Smooth muscle cell of the coronary artery (primary cell): ENCODE measurements at places on chromosomes 12 and 14. TPM values are rescaled to one million over a fixed set of nuclear protein-coding genes. Genes with fewer than 3 reads are reported as not detected.

CCDC197 gene
- total RNA-seq = not detected in 2 replicates

DYNC1H1 gene
- 409 and 784 TPM in 2 replicates for total RNA-seq

BDKRB2 gene
- total RNA-seq = 0.08 and 61.8 TPM in 2 replicates

PROX2 gene
- not detected in 2 replicates for total RNA-seq

BRI3BP gene
- 2.1 and 3.0 TPM in 2 replicates for total RNA-seq

PKP2 gene
- 0.35 and 2.3 TPM in 2 replicates for total RNA-seq

PTCSC3 gene
- total RNA-seq = not detected in 2 replicates

GPR135 gene
- 0.82 and 2.6 TPM in 2 replicates for total RNA-seq

ST8SIA1 gene
- 0.30 and 5.6 TPM in 2 replicates for total RNA-seq

BIN2 gene
- total RNA-seq = not detected in 2 replicates

GLT8D2 gene
- 11.9 and 46.4 TPM in 2 replicates for total RNA-seq

CCDC88C gene
- total RNA-seq = 0.70 and 0.75 TPM in 2 replicates

ZFYVE26 gene
- total RNA-seq = 9.4 and 13.5 TPM in 2 replicates

ERP27 gene
- 0.23 TPM in 1 of 2 replicates, not detected in the other for total RNA-seq

CARMIL3 gene
- 0.08 TPM in 1 of 2 replicates, not detected in the other for total RNA-seq

DBX2 gene
- total RNA-seq = not detected in 2 replicates

SERPINA10 gene
- not detected in 2 replicates for total RNA-seq
